ENCODE measurements at places on chromosomes 11 and 22.

GRCh38 chr22:25753252-25753651 lies 11.3 kb downstream of the MYO18B start:
- DNase-seq: no peak

DNA sequence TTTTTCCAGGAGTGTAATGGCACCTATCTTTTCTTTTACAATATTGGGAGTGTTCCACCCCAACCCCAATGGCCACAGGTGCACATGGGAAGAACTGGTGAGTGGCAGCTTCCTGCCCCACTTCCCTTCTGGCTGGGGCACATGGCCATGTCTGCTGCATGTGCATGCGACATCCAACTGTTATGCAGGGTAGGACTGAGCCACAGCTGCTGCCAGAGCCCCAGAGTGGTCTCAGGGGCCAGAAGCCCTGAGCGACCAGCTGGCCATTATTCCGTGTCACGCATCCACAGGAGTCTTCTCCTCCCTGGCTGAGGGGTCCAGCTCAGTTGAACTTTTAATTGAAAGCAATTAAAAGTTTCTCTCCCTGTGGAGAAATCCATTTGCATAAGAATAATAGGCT lies 8.7 kb upstream of the GLYAT start:
- DNase-seq: no peak

- no peak for DNase-seq
Observed at GRCh38 chr11:62150887-62151736, 27.3 kb downstream of the INCENP start.

- no peak for DNase-seq
Observed at GRCh38 chr11:35390737-35391682, 28.3 kb downstream of the SLC1A2 start.

DNA sequence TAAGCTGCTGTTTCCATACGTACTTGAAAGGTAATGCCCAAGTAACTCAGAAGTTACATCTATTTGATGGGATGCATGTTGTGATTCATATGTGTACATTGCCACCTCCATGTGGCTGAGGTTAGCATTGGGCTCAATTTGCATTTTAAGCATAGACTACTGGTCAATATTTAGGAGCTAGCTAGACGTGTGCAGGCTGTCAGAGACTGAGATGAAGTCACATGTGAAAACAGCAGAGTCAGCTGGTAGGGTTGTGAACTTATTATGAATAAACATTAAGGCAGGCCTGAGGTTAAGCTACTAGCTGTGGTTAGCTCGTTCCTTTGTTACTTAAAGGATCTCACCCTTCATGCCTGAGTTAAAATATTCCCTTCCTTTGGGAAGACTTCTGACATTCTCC lies 114.5 kb upstream of the MTNR1B start:
- DNase-seq: no peak

DNA sequence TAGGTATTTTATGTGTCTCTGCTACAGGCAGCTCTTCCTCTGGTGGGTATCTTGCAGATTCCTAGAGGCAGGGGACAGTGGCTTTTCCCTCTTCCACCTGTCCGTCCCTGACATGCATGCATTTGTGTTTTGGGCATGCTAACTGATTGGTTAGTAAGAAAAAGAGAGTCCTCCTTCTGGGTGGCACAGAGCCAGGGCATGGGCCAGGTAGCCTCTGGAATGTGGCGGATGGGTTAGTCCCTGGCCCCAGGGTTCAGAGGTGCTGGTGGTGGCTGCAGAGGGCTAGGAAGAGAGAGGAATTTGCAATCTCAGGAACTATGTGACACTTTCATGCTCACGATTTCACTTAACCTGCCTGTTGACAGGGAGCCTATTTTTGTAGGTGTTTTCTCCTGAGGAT lies 5.8 kb upstream of the MS4A15 start:
- no peak for DNase-seq

DNA sequence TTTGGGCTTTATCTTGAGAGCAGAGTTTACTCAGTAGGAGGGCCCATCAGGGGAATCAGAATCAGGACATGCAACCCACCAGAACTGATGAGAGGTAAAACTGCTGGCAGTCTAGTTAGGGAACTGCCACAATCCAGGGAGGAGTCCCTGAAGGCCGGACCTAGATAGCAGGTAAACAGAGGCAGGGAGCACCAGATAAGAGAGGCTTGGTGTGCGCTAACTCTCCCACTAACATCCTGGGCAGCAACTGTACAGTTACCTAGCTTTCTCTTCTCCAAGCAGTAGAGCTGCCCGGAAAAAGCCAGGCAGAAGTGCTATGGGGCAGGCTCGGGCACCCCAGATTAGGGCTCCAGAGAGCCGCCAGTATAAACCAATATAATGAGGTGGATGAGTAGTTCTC lies 865 bp upstream of the AMOTL1 start:
- no peak for DNase-seq

All from DMS 273 treated with DMSO at 0.1 percent for 48 hours (cell line).